GM12878 (cell line): ENCODE measurements at places on chromosomes 12 and 14. TPM values are rescaled to one million over a fixed set of nuclear protein-coding genes. Genes with fewer than 3 reads are reported as not detected.

Gene SRRM4
- total RNA-seq = not detected in 2 replicates

DNA sequence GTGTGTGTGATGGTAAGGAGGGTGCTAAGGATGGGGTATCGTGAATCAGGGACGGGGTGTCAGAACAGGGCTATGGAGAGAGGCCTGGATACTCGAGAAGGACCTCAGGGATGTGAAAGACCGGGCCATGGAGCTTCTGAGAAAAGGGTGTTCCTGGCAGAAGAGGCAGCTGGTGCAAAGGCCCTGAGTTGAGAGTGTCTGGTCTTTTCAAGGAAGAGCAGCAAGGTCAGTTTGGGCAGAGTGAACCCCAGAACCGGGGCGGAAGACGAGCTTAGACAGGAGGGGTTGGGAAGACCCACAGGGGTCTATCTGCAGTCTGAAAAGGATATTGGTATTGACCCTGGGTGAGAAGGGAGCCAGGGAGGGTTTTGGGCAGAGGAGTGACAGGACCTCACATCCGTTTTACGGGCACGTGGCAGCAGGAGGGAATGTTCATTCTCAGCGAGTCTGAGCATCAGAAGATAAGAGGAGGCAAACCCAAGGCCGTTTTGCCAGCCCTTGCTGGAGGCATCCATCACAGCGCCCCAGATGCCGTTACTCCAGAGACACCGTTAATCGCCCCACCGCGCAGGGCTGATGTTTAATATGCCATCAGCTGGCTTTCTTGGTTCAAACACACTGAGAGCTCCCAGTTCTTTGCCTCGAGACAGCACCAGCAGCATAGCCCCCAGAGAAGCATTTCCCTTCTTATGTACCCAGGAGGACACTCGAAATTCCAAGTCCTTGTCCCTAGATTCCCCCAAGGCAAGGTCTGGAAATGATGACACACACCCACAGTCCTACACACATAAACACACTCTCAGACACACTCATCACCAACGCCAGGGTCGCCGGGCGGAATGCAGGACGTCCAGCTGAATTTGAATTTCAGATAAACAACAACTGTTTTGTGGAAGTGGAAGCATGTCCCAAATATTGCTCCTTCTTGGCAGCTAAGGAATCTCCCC, 41.4 kb upstream of the EML1 start:
- no peaks in the 10 kb centered on the region for H3K36me3 ChIP-seq
- no peak for DNase-seq
- H3K4me1 ChIP-seq = no peaks in the 10 kb centered on the region
- H3K27ac ChIP-seq = no peak overlapping the region

DNA sequence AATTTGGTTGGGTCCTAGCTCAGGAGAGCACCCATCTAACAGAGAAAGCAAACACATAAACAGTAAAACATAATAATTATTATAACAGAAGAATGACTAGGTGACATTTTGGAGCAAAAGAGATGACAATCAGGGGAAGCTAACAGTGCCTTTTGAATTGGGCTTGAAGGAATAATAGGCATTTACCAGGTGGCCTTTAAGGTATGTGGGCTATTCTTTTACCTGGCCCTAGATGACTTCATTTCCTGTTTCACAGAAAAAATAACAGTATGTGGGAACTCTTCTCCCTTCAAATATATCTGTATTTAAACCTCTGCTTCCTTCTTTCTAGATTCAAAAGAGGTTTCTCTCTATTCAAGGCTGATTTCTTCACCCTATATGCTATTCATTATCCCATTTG, 3.8 kb downstream of the IRAK4 start:
- no peak overlapping the region; the same call in 1 of the 2 replicates for H3K27ac ChIP-seq
- DNase-seq = no peak
- H3K4me3 ChIP-seq = no peak overlapping the region
- H3K4me1 ChIP-seq = 0 out of 2 replicates have a peak, but pooled peaks cover 4% of the 10 kb centered on the region

Gene SHMT2
- 288 and 297 TPM in 2 replicates for total RNA-seq

Gene VWF
- 0.23 and 0.53 TPM in 2 replicates for total RNA-seq

GRCh38 chr14:88023658-88024187, 18.8 kb downstream of the GPR65 start:
- H3K27ac ChIP-seq = no peak overlapping the region
- H3K27me3 ChIP-seq = no peaks in the 10 kb centered on the region
- no peaks in the 10 kb centered on the region for H3K4me1 ChIP-seq
- no peaks in the 10 kb centered on the region for H3K36me3 ChIP-seq
- H3K4me3 ChIP-seq = no peak overlapping the region
- DNase-seq = no peak

Gene RAD9B
- total RNA-seq = 0.88 and 2.0 TPM in 2 replicates

DNA sequence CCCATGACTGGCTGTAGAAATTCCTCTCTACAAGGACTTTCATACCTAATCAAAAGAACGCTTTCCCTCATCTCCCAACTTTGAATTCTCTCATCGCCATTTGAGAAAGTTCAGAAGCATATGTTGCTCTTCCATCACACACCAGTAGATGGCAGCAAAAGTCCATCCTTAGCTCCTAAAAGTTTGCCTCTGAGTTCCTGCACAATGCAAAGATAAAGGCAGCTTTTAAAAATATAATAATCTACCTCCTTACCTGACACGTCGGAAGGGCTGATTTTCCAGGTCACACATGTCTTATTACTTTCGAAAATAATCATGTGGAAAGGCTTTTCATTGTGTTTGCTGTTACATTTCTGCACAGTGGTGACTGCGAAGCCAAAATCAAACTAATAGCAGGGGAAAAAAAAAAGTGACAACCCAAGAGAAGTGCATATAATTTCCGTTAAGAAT, 456.7 kb upstream of the SEL1L start:
- H3K4me3 ChIP-seq = no peak overlapping the region
- DNase-seq = peak; percentile 16
- no peaks in the 10 kb centered on the region for H3K27me3 ChIP-seq
- H3K4me1 ChIP-seq = no peaks in the 10 kb centered on the region
- no peaks in the 10 kb centered on the region for H3K36me3 ChIP-seq

DNA sequence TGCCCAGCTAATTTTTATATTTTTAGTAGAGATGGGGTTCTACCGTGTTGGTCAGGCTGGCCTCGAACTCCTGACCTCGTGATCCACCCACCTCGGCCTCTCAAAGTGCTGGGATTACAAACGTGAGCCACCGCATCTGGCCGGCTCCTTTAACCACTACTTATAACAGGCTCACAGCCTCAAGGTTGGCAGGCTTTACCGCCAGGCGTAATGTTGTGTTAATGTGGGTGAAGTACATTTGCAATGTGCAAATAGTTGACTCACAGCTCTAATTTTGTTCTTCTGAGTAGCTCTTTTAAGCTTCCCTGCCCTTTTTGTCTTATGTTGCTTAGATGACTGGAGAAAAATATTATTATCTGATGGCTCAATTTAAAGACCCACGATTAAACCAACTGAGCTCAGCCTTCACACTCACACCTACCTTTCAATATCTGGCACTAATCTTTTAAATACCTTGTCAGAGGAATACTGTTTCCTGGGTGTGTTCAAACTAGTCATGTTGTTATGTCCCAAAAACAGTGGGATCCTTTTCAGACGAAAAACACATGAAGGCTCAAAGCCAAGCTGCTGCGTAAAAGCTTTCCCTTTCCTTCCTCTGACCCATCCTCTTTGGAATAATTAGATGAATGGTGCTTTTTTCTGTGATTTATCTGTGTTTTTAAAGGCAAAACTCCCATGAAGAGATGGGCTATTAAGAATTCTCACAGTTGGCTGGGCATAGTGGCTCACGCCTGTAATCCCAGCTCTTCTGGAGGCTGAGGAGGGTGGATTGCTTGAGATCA, 57.2 kb upstream of the USP44 start:
- no peaks in the 10 kb centered on the region for H3K4me1 ChIP-seq
- DNase-seq = no peak
- H3K4me3 ChIP-seq = no peak overlapping the region

DNA sequence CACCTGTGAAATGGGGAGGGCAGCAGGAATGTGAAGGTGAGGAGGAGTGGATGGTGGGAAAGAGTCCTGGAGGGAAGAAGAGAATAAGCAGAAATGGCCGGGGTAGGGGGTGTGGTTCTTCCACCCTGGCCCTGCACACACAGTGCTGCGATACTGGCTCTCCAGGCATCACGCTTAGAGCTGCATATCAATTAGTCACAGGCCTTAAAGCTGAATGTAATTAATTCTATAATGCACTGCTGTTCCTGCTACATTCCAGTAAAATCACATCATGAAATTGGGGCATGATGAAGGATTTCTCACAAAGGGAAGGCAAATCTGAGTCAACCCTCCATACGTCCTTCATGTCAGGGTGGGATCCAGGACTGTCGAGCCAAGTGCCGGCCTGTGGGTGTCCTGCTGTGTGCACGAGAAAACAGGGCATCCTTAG, 566.1 kb downstream of the BCL11B start:
- no peak overlapping the region for H3K4me3 ChIP-seq
- no peaks in the 10 kb centered on the region for H3K4me1 ChIP-seq
- DNase-seq = no peak
- no peaks in the 10 kb centered on the region for H3K36me3 ChIP-seq
- H3K27ac ChIP-seq = no peak overlapping the region

Gene CEBPE
- 0.21 TPM in 1 of 2 replicates, not detected in the other for total RNA-seq

- no peaks in the 10 kb centered on the region for H3K27me3 ChIP-seq
- no peak for DNase-seq
- no peak overlapping the region for H3K4me3 ChIP-seq
- no peaks in the 10 kb centered on the region for H3K4me1 ChIP-seq
These were observed 69.4 kb upstream of the BDKRB2 start for GRCh38 chr14:96135285-96135684.

DNA sequence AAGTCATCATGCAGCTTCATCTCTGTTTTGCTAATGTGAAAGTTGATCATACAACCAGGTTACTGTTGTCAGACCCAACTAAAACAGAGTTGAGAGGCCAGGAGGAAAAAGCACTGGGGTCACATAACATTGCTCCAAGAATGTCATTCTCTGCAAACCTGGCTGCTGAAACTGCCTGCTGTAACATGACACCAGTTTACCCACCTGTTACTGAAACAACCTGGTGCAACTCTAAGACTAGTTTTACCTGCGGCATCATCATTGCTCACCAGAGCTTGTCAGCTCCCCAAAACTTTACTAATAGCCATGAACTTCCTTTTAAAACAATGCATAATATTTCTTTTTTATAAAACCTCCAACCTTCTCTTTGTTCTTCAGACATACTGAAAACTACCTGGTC, 30.7 kb upstream of the DEGS2 start:
- H3K4me3 ChIP-seq = no peak overlapping the region
- no peaks in the 10 kb centered on the region for H3K36me3 ChIP-seq
- DNase-seq = no peak
- no peak overlapping the region for H3K27ac ChIP-seq

Gene GPX2
- 0.85 TPM in 1 of 2 replicates, not detected in the other for total RNA-seq

DNA sequence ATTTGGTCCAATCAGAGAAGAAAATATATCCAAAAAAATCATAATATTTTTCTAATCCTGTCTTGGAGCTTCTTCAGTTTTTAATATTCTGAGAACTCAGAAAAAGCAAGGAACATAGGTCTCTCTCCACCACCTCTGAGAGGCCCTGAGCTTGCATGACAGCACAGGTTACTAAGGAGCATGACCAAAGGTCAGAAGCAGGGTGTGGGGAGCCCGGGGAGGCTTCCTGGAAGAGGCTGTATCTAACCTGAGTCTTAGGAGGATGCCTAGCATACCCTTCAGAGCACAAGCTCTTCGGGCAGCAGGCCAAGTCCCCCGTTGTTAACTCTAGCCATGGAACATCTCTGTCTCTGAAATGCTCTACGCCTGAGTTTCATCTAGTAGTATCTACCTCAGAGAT, 15.7 kb upstream of the STON2 start:
- H3K36me3 ChIP-seq = no peaks in the 10 kb centered on the region
- no peaks in the 10 kb centered on the region; the same call in 1 of the 2 replicates for H3K27me3 ChIP-seq
- no peaks in the 10 kb centered on the region for H3K4me1 ChIP-seq
- DNase-seq = no peak

- no peaks in the 10 kb centered on the region for H3K4me1 ChIP-seq
- H3K27ac ChIP-seq = no peak overlapping the region
- no peak for DNase-seq
- no peaks in the 10 kb centered on the region for H3K36me3 ChIP-seq
- H3K4me3 ChIP-seq = no peak overlapping the region
These were observed 59.8 kb upstream of the KRR1 start for GRCh38 chr12:75571204-75571603.

Gene ACOT4
- total RNA-seq = 1.9 and 2.2 TPM in 2 replicates

Gene LGR5
- total RNA-seq = 0.13 TPM in 1 of 2 replicates, not detected in the other

- H3K4me1 ChIP-seq = no peaks in the 10 kb centered on the region
- no peak overlapping the region for H3K27ac ChIP-seq
- H3K36me3 ChIP-seq = no peaks in the 10 kb centered on the region
- no peaks in the 10 kb centered on the region for H3K27me3 ChIP-seq
- no peak for DNase-seq
These were observed 23.9 kb downstream of the PRICKLE1 start for GRCh38 chr12:42565633-42566032.

- peaks cover 31% of the 10 kb centered on the region for H3K4me1 ChIP-seq
- peak overlapping the region; percentile 67; the same call in 1 of the 2 replicates for H3K27ac ChIP-seq
- peak; percentile 52 for DNase-seq
- no peaks in the 10 kb centered on the region for H3K36me3 ChIP-seq
- H3K27me3 ChIP-seq = no peaks in the 10 kb centered on the region
These were observed 144.8 kb upstream of the PTPRQ start for GRCh38 chr12:80299219-80299618.

DNA sequence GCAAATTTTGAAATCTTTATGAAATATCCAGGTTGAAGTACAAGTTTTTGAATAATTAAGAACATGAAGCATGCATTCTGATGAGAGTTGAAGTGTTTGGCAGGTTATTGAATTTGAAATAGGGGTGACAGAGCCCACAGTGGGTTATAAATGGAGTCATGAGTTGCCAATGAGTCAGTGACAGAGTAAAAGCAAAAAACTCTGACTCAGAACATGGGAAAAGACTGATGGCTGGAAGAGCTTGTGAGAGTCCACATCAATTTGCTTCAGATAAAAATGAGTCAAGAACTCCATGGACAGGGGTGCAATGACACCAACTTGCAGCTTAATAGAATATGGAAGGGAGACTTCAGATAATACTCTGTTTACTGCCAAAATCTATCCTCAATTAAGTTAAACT, 105.3 kb downstream of the SLC6A15 start:
- no peaks in the 10 kb centered on the region for H3K36me3 ChIP-seq
- no peak overlapping the region for H3K27ac ChIP-seq
- no peaks in the 10 kb centered on the region for H3K4me1 ChIP-seq
- DNase-seq = no peak
- H3K27me3 ChIP-seq = no peaks in the 10 kb centered on the region

- DNase-seq = no peak
- no peaks in the 10 kb centered on the region for H3K27me3 ChIP-seq
- H3K36me3 ChIP-seq = no peaks in the 10 kb centered on the region
- H3K4me1 ChIP-seq = no peaks in the 10 kb centered on the region
- no peak overlapping the region for H3K4me3 ChIP-seq
- H3K27ac ChIP-seq = no peak overlapping the region
These were observed 523.1 kb downstream of the SOX5 start for GRCh38 chr12:23426328-23426727.

- no peaks in the 10 kb centered on the region for H3K36me3 ChIP-seq
- H3K27me3 ChIP-seq = peaks cover 4% of the 10 kb centered on the region
- no peak overlapping the region for H3K4me3 ChIP-seq
- DNase-seq = no peak
These were observed 267.1 kb downstream of the CACNA1C start for GRCh38 chr12:2319737-2320506.
